ENCODE measurements at places on chromosomes 5 and 9.
A peak's percentile ranks its signal among the peaks of the same experiment; 100 is the strongest.

- no peak for DNase-seq
Observed at GRCh38 chr9:38437193-38437823, 13.1 kb upstream of the IGFBPL1 start.

DNA sequence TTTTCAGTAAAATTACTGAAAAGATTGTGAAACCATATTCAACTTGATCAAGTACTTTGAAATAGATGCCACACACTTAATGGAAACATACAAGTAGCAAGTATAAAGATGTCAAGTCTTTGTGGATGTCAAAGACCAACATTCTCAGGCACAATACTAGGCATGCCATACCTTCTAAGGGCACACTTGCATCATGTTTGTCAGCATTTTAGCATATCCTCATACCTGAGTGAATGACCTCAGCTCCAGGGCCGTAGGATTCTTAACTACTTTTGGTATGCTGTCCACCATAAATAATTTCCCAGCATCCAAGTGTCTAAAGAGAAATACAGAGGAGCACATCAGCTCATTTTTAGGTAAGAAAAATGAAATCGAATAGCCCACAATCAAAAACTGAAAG lies 86.4 kb downstream of the FREM1 start:
- no peak for DNase-seq

GRCh38 chr9:89845862-89846261 lies 241.1 kb downstream of the GADD45G start:
- no peak for DNase-seq

DNA sequence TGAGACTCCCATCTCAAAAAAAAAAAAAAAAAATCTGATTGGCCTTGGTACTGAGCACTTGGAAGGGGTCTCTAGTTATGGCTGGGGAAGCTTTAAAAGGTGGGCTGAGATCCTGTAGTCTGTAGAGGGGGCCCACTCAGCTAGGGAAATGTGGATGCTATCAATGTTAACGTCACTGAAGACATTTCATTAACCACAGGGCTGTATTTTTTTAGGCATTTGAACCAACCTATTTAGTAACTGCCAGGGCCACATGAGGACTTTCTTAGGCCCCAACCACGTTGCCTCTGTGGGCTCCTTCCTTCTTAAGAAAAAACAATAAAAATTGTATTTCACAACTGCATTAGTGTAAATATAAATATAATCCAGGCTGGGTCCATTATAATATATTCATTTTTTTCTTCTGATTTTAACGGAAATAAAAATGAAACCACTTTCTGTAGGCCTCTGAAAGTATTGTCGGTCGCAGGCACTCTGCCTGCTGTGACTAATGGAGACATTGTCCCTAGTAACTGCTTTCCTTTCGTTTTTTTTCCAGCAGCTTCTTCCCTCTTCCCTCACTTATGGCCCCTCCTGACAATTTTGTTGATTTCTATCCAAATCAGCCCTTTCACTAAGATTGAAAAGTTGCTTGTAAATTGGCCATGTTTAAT lies 71.6 kb downstream of the GCNT1 start:
- no peak for DNase-seq

GRCh38 chr5:83871533-83872395 lies 151.1 kb upstream of the HAPLN1 start:
- DNase-seq = no peak

GRCh38 chr5:124537107-124537506 lies 209.3 kb downstream of the ZNF608 start:
- no peak for DNase-seq

DNA sequence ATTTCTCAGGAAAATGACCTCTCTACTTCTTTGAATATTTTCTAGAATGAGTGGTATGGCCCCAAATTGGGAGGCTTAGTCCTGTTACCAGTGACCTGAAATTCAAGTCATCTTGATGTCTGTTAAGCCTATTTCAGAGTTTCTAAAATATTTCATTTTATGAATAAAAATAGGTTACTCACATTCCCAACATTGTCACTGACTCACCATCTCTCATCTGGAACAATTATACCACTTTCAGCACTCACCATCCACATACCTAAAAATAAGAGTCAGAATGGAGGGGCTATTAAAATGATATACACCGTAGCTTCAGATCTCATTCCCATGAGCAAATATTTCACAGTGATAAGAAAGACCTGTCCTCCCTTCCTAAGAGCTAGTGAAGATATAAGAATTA lies 71.8 kb downstream of the KIAA1958 start:
- no peak for DNase-seq

- no peak for DNase-seq
Observed at GRCh38 chr5:2985718-2986117, 234.2 kb upstream of the IRX2 start.

DNA sequence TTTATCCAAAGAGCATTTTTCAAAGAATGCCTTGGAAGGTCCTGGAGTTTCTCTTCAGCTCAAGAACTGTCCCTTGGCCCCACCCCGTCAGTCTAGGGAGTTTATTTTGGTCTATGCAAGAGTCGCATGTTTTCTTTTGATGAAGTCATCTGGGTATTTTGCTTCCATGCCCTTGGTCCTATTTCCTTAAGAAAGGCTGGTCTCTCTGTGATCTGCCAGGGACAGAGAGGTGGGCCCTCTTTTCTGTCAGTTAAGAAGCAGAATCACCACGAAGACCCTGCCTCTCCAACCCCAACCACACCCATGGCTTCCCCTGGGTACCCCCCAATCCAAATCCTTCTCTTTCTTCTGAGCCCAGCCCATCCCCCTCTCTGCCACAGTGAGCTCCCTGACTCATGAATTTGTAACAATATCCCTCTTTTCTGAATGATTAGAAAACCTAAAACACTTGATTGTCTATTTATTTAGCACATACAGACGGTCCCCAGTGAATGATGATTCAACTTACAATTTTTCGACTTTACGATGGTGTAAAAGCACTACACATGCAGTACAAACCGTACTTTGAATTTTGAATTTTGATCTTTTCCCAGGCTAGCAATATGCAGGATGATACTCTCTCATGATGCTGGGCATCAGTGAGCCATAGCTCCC lies 163.5 kb upstream of the ADRA1B start:
- no peak for DNase-seq

GRCh38 chr9:121210536-121210935 lies 8.9 kb upstream of the RAB14 start:
- DNase-seq = no peak

GRCh38 chr5:64149857-64150521 lies 15.7 kb upstream of the RNF180 start:
- DNase-seq = no peak

GRCh38 chr9:14520341-14520740 lies 172.9 kb downstream of the ZDHHC21 start:
- DNase-seq = no peak

DNA sequence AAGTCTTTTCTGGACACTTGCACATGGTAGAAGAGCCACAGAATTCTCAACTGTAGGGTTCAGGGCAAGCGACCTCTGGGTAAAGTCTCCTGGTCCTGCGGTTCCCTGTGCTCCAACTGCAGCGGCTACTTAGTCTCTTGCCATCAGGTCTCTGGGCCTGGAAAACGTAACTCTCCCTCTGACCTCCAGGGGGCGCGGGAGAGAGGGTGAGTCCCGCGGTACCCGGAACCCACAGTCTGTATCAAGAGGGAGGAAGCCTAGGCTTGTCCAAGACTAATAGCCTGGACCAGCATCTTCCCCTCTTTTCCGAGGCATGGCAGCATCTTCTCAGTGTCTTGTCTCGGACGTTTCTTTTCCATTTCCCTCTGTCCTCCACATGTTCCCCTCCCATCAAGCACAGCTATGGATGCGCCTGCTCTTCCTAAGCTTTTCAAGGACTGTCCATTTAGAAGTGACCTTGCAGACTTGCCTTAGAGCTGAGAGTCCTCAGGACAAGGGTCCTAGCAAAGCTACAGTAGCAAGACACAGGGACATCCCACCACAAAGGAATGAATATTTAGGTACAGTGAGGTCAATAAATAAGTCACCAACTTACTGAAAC lies 59.3 kb downstream of the FSTL4 start:
- peak; percentile 40 for DNase-seq

GRCh38 chr5:31232273-31232888 lies 38.9 kb downstream of the CDH6 start:
- DNase-seq = peak; percentile 48

Data from NT2/D1 (cell line).